ENCODE measurements at places on chromosomes 7 and 10.

DNA sequence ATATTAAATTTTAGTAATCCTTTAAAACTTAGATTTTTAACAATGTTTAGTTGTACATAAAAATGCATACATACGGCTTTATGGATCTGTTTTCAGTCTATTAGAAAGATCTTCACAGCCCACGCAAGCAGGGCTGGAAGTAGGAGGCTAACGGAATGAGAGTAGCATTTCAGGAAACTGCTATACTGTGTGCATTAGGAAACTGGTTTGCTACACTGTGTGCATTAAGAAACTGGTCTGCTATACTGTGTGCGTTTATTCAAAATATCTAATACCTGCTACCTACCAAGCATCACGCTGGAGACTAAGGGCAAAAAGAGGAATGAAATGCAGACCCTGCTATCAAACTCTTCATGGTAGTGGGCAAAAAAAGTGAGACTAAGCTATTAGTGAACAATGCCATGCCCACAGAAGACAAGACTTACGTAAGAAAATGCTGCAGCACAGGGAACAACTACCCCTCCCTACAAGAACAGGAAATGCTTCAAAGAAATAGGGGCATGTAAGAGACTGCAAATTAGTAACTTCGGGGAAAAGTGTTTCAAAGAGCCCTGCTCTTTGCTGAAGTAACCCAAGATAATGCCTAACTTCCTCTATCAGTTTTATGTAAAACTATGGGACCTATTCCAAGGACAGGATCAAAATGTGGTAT is 11.3 kb downstream of the RAB11FIP2 start:
- no peak for DNase-seq

DNA sequence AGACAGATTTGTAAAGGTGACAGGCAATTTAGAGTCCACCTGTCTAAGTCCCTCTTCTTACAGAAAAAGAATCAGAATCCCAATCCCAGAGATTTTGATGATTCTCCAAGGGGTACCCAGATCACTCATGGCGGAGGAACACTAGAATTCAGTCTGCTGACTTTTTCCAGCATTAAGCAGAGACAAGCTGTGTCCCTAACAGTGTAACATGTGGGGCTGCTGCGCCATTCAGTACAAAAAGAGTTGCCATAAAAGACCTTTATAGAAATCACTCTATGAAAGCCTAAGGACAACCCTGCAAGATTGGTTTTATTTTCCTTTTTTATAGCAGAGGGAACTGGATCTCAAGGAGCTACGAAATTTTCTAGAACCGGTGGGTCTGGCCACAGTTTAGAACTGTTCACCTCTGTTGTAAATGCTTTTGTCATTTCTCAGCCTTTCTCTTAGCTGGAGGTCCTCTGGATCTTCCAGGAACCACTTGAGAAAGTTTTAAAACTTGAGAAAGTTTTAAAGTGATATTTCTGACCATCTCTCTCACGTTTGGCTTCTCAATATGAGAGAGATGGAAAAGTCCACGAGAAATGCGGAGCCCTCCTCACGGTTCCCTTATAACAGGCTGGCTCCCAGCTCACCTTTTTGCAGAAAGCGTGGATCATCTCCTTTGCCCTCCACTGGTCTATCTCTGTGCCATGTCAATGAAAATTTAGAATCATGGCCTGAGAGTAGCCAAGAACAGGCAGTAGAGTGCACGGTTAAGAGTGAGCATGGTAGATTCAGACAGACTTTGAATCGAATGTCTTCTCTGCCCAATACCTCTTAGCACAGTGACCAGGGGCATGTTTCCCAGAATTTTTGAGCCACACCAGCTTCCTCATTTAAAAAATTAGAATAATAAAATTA is 826 bp downstream of the GIMAP7 start:
- DNase-seq: no peak

DNA sequence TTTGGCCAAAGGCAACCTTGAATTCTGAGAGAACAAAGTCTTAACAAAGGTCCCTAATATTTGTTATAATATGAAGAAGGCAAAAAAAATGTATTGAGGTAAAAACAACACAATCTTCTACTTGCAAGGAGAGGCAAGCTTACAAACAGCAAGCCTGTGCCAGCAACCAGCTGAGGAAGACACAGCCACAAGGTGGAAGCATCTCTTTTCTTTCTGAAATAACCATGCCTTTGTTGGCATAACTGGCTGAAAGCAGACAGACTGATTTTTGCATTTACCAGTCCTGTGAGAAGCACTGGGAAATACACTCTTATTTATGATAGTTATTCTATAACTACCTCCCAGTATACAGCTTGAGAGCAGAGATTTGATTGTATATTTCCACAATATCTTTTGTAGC is 292.0 kb downstream of the PHTF2 start:
- no peak for DNase-seq

GRCh38 chr10:67934336-67934735 is 49.9 kb downstream of the SIRT1 start:
- DNase-seq: no peak

DNA sequence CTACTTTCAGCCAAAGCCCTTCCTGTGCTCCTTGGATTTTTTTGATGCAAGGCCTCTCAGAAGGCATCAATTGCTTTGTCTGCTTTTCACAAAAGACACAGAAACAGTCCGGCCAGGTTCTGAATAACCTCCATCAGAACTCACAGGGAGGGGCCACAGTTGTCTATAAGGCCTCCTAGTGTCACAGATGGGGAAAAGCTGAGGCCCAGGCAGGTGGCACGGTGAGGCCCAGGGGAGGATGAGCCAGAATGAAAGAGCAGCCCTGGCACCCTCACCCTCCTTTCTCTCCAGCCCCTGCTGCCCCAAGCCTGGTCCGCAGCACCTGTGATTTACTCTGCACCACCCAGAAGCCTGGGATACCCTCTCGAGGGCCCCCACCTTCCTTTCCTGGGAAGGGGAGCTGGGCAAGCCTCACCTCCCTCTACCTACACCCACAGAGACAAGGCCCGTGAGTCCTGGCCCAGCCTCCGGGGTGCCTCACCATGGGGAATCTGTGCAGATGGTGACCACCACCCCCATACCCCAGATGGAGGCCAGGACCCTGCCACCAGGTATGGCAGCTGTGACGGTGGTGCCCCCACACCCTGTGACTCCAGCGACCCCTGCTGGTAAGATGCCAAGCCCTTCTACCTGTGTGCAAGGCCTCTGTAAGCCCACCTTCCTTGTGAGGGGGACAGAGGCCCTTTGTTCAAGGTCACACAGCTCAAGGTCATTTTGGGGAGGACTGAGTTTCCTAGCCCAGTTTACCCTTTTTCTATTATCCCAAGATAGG is 26.2 kb upstream of the ZNF467 start:
- no peak for DNase-seq

- no peak for DNase-seq
These were observed 21.8 kb upstream of the PIP4K2A start for GRCh38 chr10:22736134-22736533.

- DNase-seq: no peak
These were observed 36.2 kb downstream of the FKBP6 start for GRCh38 chr7:73364006-73364728.

DNA sequence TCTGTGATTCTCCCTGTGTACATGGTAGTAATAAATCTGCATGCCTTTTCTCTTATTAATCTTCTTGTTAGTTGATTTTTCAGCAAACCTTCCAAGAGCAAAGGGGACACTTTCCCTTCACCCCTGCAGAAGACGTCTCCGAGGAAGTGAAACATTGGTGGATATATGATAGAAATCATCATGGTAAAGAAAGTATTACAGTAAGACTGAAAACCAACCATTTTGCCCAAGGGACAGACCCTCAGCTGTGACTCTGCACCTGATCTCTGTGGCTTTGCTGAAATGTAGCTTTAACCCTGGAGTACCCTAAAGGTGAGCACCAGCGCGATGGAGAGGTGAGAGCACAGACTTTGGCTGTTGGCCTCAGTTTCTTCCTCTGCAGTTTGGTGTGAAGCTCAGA is 32.8 kb upstream of the MYO3A start:
- no peak for DNase-seq

DNA sequence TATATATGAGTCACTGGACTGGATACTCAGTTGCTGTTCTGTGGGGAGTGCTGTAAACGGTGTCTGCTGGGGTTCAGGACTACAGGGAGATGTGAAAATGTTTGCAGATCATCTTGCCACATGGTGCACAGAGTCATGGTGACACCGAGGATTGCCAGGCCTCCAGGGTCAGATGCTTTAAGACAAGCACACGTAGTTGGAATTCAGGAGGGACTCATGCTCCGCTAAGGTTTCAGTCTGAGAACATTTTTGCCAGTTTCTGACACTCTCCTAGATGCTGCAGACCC is 211.3 kb downstream of the CXCL12 start:
- no peak for DNase-seq

- no peak for DNase-seq
These were observed 137.4 kb downstream of the TNS3 start for GRCh38 chr7:47444376-47445098.

DNA sequence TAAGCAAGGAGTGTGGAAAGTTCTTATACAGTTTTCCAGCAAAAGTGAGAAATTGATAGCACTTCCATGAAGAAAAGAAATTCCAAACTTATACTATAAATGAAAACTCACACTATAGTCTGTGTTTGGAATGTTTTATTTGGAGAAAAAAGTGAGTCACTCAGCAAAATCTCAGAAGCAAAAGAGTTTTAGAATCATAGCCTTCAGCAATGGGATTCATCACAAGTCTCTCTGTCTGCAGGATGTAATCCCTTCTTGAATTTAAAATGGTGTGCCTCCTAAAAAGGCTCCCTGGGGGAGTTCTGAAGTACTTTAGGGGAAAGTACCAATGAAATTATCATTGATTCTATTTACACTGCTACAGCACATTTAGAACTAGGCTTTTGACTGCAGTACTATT is 756.4 kb downstream of the XPNPEP1 start:
- DNase-seq: no peak

DNA sequence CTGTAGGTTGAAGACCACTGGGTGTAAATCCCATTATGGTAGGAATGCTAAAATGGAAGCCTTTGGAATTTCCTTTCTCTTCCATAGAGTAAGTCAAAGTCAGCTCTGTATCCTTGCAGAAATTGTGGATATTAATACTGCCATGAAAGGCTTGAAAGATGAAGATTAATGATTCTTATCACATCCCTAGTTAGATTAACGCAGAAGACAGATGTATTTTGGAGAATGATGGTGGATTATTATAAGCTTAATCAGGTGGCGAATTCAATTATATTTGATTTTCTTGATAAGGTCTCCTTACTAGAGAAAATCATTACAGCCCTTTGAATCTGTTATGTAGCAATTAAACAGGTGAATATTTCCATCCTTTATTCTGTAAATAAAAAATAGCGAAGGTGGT is 270.1 kb downstream of the PHF14 start:
- no peak for DNase-seq

DNA sequence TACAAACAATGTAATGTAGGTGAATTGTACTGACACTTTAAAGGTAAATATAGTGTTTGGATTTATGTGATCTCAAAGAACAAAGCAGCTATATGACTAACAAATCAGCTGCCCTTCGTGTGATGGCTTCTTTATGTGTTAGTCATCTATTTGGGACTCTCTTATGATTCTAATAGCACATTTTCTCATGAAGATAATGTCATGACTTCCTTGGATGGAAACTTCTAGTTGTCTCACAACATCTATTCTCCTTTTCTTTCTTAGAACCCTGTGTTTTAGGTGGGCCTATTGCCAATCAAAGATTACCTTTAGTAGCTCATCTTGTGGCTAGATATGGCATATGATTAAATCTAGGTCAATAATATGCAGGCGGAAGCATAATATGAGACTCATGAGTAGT is 45.0 kb downstream of the TMEM106B start:
- no peak for DNase-seq

DNA sequence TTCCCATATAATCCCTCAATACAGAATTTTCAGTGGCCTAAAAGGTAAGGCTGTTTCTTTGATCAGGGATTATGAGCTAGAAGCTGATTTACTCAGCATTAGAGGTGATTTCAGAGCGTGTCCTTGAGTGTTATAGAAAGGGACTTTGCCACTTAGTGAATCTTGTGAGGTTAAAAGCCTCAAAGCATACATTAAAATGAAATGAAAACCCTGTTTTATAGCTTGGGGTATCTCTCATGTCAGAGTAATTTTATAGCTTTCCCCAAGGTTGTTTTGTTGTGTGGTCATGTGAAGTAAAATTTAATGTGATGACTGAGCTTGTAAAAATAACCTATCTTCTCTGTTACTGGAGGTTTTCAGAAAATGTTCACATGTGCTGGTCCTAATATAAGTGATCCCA is 198.8 kb downstream of the CDCA7L start:
- no peak for DNase-seq

DNA sequence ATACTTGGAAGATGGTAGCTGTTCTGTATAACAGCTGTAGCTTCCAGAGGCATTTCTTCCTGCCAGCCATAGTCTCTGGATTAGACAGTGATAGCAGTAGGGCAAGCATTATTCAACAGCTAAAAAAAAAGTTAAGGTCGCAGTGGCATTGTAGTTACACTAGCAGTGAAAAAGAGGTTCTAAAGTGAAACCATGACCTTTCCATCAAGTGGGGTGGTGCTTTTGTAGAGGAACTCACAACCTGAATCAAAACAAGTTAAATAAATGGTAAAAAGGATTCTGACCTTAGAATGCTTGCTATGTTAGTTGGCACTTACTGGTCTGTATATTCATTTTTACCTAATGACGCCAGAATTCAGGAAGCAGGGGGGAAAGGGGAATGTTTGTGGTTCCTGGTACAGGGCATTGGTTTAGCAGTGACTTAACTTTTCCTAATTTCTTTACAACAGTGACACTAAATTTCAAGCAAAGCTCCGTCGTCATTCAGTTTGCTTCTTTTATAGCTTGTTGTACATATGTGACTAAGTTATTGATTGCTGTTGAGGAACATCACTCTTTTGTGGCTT is 55.0 kb downstream of the GBF1 start:
- no peak for DNase-seq

DNA sequence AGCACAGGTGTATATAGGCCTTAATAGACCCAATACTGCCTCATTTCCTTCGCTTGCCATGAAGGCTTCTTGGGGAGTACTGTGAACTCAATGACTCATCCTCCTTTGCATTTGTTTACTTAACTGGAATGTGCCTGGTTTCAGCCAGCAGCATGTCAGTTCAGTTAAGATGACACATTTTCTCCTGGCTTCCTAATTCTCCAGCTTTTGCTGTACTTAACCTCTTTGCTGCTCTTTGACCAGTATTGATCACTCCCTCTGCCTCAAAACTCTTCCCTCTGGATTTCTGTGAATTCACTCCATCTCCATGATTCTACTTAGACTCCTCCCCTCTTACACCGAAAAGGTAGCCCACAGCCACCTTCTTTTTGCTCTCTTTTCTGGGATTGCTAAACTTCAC is 135.7 kb downstream of the MAGI2 start:
- DNase-seq: peak; percentile 80

GRCh38 chr10:23110722-23111516 is 15.5 kb downstream of the MSRB2 start:
- DNase-seq: no peak

- no peak for DNase-seq
These were observed 33.7 kb downstream of the SCRN1 start for GRCh38 chr7:29955799-29956486.
